Activated CD4-positive, alpha-beta T cell treated with anti-CD3 and anti-CD28 coated beads, Interleukin-2, amount 10 ng/mL, durations not matched to agents 24 days and 14 days (primary cell): ENCODE measurements at places on chromosomes 13 and 19.

DNA sequence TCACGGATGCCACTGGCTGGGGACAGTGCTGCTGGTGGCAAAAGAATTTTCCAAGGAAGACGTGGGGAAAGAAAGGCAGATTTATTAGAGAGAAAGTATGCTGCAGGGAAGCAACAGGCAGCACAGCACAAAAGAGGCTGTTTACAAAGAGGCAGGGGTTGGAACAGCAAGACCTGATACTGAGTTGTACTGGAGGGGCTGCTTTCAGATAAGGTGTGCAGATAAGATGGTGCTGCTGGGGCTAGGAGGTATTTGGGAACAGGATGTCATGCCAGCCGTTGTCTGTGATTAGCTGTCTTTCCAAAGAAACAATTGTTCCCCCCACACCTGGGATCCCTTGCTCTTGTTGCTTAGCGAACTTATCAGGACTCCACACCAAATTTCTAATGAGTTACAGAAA is 2023.3 kb upstream of the PCDH20 start:
- no peak overlapping the region for H3K4me3 ChIP-seq
- no peaks in the 10 kb centered on the region for H3K27me3 ChIP-seq
- no peak overlapping the region for H3K27ac ChIP-seq
- H3K36me3 ChIP-seq: no peaks in the 10 kb centered on the region
- no peak for DNase-seq

DNA sequence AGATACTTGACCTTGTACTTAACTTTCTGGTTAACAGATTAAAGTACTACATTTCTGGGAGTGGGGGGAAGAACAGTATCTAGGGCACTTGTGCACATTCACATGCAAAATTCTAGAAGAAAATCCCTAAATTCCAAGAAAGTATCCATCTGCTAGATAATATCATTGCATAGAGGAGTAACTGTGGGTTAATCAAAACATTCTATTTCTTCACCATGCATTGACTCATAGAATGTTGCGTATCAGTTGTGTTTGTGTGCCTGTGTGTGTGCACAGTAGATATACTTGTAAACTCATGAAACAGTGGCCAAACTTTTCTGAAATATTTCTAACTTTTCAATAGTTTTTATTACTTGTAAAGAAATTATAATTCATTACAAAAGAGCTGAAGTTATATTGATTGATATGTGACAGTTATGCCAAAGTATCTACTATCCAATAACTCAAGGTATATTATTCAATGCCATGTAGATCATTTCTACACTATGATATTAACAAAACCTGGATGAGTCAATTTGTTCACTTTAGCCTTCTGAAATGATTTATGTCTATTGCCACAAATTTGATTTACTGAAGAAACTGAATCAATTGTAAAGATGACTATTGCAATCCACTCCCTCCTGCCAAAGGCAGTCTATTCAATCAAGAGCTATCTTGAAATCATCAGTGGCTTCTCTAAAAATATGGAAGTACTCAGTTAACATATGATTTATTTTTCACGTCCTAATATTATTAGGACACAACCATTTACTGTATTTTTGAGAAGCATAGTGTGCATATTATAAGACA is 756.7 kb upstream of the ARGLU1 start:
- H3K4me3 ChIP-seq: no peak overlapping the region
- no peaks in the 10 kb centered on the region for H3K27me3 ChIP-seq
- DNase-seq: no peak
- H3K27ac ChIP-seq: no peak overlapping the region

DNA sequence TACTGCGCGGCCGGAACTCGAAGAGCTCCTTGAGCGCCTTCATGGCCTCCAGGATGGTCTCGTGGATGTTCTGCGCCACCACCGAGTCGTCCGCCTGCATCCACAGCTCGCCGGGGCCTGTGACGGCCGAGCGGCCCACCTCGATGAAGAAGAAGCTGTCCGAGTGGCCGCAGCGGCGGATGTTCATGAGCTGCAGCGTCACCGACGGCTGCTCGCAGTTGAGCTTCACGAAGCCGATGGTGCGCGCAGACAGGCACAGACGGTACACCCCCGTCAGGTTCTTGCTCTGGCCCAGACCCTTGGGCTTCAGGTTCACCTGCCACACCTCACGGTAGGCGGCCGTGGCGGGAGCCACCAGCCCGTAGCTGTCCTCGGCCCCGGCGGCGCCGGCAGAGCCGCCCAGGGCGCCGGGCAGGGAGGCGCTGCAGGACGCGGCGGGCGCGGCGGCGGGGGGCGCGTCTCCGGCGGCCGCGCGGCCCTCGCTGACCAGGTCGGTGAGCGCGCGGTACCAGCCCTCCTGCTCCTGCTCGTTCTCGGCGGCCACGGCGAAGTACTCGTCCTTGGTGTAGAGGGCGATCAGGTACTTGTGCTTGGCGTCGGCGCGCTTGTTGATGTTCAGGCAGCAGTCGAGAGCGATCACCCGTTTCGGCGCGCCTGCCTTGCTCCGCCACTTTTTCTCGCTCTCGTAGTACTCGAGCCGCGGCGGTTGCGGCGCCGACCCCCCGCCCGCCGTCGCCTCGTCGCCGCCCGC is 1.1 kb downstream of the IRS2 start:
- peak overlapping the region; percentile 61 for H3K4me3 ChIP-seq
- H3K4me1 ChIP-seq: peaks cover 11% of the 10 kb centered on the region
- H3K36me3 ChIP-seq: peaks cover 8% of the 10 kb centered on the region

DNA sequence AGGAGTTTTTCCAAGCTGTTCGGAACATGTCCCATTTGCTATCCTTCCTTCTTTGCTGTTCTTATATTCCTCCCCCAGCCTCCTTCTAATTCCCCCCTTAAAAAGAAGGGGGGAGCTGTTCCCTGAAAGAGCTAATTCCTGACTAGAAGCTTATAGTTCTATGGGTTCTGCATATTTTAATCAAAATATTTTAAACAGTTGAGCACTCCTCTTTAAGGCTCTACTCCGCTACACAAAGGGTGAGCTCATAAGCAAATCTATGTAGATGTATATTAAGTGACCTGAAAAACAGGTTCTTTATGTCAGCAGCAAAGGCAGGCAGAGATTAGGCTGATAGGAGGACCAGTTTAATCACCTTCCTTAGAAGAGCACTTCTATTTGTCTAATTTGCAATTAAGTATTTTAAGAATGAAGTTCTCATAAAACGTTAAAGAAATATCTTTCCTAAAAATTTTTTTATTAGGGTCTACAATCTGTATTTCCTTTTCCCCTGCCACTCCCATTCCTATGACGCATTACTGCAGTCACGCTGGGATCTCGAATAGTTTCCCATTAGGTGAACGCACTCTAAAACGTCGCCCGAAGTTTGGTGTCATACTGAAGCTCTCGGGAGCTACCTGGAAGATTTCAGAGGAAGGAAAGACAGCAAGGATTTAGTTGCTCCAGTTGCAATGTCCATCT is 5.2 kb downstream of the EFNB2 start:
- no peak for DNase-seq
- no peak overlapping the region for H3K27ac ChIP-seq
- peaks cover 12% of the 10 kb centered on the region for H3K4me1 ChIP-seq

GRCh38 chr19:14350302-14350701 is 30.9 kb upstream of the ADGRE5 start:
- H3K36me3 ChIP-seq: no peaks in the 10 kb centered on the region
- no peak for DNase-seq
- no peak overlapping the region for H3K4me3 ChIP-seq
- peaks cover 26% of the 10 kb centered on the region for H3K4me1 ChIP-seq

- no peak overlapping the region for H3K4me3 ChIP-seq
- peaks cover 7% of the 10 kb centered on the region for H3K36me3 ChIP-seq
- H3K27me3 ChIP-seq: no peaks in the 10 kb centered on the region
- H3K27ac ChIP-seq: no peak overlapping the region
These were observed 92.1 kb downstream of the ATP11A start for GRCh38 chr13:112781881-112782361.

DNA sequence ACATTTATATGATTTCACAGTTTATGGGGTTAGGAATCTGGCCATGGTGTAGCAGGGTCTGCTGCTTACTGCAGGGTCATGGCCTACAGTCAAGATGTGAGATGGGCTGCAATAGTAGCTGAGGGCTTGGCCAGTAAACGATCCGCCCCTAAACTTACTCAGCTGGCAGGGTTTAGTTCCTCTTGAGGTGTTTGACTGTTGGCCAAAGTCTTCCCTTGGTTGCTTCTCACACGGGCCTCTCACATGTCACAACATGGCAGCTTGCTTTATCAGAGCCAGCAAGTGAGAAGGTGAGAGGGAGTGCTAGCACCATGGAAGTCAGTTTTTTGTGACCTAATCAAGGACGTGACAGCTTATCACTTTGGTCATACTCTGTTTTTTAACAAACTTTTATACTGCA is 77.1 kb downstream of the DNAJC3 start:
- H3K27ac ChIP-seq: no peak overlapping the region
- H3K27me3 ChIP-seq: no peaks in the 10 kb centered on the region
- peaks cover 9% of the 10 kb centered on the region for H3K36me3 ChIP-seq
- H3K4me1 ChIP-seq: no peaks in the 10 kb centered on the region
